Stimulated activated CD4-positive, alpha-beta T cell treated with anti-CD3 and anti-CD28 coated beads, Interleukin-15, amount 100 ng/mL, for 1 hour (primary cell): ENCODE measurements at places on chromosomes 5 and 9.

GRCh38 chr5:144108131-144108530, 62.3 kb downstream of the YIPF5 start:
- no peak for DNase-seq

- no peak for DNase-seq
Measured at GRCh38 chr9:137136261-137136880, 2.6 kb upstream of the GRIN1 start.

GRCh38 chr9:109192732-109193361, 25.8 kb upstream of the FRRS1L start:
- DNase-seq = no peak

GRCh38 chr5:88883059-88883835, at the start of gene MEF2C:
Gene MEF2C, minus strand, starts transcription at chr5:88883184. Its CDS starts 59,396 bp downstream, at chr5:88823788.
- no peak for DNase-seq

DNA sequence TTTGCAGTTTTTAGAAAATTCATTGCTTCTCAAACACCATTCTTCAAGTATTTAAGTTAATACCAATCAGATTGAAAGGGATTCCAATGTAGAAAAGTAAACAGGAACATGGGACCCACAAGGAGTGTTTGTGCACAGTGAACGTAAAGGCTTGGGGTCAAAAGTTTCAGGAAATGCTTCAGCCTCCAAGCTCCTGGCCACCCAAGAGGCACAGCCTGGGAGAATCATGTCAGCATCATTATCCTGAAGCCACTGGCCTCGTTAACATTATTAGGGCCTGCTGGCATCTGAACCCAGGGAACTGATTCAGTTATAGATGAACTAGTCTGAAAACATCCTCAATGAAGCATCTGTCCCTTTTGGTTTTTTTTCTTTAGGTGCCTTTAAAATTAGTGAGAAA, 122.9 kb downstream of the NXNL2 start:
- no peak for DNase-seq

DNA sequence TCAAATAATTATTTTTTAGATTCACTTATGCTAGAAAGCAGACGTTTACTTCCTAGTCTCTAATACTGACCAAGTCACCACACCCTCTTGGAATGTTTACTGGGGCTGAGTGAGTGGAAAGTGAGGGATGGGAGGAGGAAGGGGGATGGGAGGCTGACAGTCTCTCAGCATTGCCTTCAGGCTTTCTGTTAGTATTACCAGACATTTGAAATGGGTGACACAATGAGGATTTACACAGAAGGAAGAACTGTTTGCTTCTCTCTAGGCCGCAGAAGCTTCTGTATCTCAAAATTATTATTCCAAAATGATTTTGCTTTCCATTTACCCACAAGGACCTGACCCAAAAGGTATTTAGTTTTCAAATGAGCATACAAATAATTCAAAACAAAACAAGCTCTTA, 232.8 kb upstream of the ZNF608 start:
- DNase-seq = no peak

GRCh38 chr9:96338299-96338698, 36.3 kb upstream of the HSD17B3 start:
- DNase-seq = no peak

GRCh38 chr5:178432421-178433272, 157.5 kb downstream of the COL23A1 start:
- DNase-seq = no peak

DNA sequence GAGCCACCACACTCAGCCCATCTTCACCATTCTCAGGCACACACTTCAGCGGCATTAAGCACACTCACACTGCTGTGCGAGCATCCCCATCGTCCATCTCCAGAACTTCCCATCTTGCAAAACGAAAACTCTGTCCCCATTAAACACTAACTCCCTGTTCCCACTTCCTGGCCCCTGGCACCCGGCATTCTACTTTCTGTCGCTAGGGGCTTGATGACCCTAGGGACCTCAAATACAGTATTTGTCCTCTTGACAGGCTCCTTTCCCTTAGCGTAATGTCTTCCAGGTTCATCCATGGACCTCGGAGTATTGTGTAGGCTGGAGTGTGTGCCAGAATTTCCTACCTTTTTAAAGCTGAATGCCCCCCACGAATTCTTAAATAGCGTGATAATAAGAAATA, 14.7 kb upstream of the UBAC1 start:
- no peak for DNase-seq

GRCh38 chr9:6348766-6349165, 20.6 kb downstream of the TPD52L3 start:
- no peak for DNase-seq

DNA sequence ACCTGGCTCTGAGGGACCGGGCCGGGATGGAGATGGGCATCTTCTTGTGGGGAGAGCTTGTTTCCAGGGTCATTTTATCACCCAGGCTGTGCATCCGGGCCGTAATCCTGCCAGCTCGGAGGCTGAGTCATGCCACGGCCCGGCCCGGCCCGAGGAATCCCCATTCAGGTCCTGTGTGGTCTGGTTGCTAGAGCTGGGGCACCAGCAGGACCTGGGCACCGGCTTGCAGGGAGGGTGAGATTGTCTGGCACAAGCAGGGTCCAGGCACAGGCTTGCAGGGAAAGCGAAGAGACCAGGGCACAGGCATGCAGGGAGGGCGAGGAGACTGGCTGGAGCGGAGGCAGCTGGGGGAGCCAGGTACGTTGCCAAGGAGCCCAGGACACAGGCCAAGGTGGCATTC, 106.8 kb downstream of the RXRA start:
- no peak for DNase-seq
